Ammon's horn (tissue), 1 donor: ENCODE measurements at places on chromosomes 4 and X.

DNA sequence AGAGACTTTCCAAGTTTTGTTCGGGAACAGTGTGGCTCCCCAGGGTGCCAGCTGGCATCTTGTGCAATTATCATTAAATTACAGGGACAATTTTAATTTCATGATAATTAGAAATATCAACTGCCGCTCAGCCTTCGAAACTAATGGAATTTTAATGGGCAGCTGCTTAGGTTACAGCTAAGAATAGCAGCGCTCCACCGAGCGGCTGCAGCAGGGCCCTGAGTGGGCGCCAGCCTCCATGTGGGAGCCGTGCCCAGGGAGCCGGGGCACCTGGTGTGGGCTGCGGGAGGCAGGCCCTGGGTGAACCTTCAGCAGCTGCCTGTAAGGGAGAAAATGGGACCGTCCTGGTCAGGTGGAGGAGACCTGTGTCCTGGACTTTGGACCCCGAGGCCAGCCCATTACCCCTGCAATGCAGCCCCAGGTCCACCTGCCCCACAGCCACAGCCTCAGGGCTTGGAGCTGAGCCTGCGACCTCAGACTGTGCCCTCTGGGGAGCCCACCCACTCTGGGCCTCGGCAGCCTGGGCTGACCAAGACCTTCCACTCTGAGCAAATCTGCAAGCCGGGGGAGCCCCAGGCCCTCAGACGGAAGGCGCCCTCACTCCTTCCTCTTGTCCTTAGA lies 21.1 kb downstream of the MSANTD1 start:
- no peak for DNase-seq

GRCh38 chrX:55026143-55026542 lies 4.6 kb downstream of the ALAS2 start:
- no peak for DNase-seq

DNA sequence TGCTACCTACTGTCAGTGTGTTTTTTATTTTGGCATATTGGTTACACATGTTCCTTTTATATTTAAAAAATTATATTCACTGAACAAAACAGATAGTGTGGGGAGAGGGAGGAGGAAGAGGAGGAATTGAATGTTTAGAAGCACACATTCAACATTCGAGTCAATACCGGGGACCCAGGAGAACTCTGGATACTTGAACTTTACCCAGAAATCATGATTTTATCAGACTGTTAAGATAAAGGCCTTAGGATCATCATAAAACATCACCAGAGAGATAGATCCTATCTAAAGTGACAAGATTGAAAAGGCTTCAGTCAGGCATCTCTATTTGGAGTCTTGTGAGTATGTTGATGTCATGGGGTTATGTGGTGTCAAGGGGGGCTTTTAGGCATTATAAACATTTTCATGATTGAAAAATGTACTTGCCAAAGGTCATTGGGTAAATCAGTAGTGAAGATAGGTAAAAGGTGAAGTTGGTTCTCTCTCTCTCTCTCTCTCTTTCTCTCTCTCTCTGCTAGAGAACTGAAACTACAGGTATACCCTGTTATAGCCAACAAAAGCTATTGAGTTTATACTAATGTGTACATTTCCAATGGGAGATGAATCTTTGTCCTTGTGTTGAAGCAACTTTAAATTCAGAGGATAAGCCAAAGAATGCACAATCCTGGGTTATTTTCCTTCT lies 16.9 kb upstream of the RGN start:
- DNase-seq = no peak

DNA sequence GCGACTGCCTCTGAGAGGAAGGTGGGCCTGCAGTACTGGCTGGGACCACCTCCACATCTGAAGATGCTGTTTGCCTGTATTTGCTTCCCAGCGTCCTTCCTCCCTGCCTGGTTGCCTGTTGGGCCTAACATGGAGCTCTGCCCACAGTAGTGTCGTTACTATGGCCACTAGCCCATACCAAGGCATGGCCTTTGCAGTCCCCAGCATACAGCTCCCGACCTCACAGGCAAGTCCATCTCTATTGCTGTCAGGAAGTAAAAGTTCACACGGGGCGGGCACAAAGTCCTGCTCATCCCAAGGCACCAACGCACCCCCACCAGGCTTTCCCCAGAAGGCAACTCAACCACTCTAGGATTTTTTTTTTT lies 71.6 kb downstream of the MAML3 start:
- DNase-seq = no peak

DNA sequence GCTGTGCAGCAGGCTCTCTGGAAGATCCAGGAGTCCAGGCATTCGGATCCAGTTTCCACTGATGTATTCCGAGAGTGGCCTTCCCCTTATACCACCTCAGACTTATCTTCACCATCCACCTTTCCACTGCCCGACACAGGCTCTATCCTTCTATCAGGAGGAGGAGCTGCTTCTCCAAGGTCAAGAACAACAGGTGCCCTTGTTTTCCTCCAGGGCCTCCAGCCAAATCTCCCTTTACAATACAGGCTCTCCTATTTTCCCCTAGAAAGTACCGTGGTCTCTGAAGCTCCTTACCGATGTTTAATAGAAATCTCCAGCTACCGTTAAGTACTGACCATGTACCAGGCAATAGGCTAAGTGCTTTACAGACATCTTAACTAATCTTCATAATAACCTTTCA lies 61.3 kb downstream of the AFAP1 start:
- DNase-seq = no peak

- DNase-seq = peak; percentile 50
These were observed 9.9 kb upstream of the ANAPC4 start for GRCh38 chr4:25367004-25367621.

DNA sequence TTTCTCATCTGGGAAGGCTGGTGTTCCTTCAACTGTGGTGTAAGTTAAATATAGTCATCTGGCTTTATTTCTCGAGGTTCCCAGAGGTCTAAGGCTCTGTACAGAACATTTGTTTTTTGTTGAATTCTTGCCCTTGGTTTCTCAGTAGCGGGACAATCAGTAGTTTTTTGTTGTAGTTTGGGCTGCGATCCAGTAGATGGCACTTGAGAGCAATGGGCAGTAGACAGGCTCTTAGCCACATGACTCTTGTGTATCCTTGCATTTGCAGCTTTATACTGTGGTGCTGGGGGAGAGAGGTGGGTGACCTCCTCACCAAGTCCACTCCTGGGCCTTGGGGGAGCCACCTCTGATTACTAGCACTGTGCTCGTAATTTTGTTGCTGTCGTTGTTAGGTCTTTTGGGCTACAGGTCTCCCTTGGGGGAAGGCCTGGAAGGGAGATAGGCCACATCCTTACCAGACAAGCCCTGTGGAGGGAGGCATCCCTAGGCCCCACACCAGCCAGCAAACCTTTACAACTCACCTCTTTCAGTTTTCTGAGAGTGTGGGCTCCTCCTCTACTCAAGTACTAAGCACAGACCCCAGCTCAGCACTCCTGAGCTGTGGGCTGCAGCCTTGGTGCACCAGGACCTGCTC lies 8.1 kb downstream of the ETDB start:
- DNase-seq = peak; percentile 19

DNA sequence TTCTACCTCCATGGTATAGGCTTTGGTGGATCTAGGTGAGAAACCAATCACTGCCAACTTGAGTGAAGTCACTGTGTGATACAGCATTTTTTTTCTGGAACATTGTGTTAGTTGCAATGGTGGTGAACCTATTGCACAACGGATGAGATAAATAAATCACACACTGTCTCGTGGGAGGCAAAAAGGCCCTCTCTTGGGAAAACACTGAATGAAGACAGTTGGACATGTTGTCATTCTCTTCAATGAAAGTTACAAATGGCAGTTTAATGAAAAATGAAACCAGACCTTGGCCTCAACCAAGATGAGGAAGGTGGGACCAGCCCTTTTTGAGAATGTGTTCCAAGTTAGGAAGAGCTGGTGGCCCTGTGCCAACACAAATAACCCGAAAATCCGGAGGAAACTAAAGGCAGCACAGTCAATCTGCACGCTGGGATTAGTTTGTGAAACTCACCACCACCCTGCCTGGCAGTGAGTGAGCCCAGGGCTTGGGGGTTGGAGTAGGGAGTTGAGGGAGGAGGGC lies 5.4 kb upstream of the ADGRG2 start:
- peak; percentile 6 for DNase-seq

- no peak for DNase-seq
These were observed 184.5 kb downstream of the CPEB2 start for GRCh38 chr4:15186806-15187205.

DNA sequence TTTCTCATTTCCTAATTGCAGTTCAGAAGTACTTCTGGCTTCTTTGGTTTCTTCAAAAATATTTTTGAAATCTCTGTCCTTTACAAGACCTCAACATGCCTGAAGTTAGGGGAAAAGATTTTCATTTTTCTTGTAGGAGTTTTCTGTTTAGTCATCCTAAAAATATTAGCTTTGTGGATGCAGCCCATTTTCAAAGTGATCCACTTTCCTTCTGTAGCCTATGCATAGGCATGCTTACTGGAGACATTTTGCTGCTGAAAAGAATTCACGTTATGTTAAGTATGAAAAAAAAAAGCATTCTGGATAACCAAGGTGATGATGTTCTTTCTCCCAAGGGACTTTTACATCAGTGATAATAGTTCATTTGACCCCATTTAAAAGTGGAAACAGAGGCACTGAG lies 245.6 kb downstream of the THOC2 start:
- DNase-seq = no peak

DNA sequence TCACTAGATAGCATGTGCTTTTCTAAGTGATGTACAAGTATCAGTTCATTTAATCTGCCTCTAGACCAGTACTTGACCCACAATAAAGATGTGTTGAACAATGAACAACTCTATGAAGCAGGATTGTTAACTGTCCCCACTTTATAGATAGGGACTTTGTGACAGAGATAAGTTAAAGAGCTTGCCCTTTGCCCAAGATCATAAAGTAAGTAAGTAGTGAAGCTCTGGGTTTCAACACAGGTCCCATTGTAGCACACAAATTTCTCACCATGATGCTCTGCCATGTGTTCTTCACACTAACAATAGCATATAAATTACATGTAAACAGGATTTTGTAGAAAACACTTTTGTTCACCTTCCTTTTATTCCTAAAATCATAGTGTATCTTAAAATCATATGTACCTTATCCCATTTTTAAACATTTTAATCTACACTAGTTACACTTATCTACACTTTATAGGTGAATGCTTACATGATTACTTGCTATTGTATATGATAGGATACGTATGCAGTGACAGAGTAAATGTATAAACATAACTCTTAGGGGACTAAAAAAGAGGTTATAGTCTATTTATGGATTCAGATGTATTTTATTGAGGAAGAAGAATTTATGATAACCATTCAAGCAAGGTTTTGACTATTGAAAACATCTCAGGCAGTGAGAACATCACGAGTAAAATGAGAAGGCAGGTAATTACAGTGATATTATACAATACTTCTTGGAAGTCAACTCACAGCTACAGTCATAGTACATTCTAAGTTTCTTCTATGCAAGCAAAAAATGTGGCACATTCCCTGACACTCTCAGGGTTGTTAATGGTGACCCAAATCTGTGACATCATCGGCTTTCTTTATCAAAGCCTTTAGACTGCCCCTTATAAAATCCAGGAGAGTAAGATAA lies 2275.1 kb downstream of the PCDH7 start:
- DNase-seq = no peak

GRCh38 chrX:67601771-67602170 lies 58.0 kb downstream of the AR start:
- DNase-seq = no peak

DNA sequence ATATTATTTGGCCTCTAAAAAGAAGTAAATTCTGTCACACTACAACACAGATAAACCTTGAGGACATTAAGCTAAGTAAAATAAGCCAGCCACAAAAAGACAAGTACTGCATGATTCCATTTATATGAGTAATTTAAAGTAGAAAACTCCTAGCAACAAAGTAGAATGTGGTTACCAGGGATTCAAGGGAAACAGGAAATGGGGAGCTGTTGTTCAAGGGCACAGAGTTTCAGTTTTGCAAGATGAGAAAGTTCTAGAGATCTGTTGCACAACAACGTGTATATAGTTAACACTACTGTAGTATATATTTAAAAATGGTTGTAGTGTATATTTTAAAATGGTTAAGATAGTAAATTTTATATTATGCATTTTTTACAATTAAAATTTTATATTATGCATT lies 25.4 kb downstream of the SEC31A start:
- no peak for DNase-seq

DNA sequence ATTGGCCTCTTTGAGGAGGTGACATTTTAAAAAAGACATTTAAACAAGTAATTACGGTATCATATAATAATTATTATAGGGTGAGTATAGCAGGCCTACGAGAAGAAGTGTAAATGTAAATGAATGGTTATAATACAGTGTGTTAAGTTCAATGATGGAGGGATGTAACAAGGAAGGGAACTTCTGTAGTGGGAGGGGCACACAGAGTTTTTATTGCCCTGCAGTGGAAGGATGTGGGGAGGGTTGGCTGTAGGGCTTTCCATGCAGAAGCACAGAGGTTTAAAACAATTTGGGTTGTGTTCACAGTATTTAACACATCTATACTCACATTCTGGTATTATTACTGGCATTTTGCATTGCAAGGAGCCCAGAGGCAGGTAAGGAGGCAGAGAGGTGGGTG lies 41.1 kb downstream of the AFF1 start:
- DNase-seq = no peak

- peak; percentile 72 for DNase-seq
These were observed 45.8 kb downstream of the SLC39A8 start for GRCh38 chr4:102299354-102300107.

DNA sequence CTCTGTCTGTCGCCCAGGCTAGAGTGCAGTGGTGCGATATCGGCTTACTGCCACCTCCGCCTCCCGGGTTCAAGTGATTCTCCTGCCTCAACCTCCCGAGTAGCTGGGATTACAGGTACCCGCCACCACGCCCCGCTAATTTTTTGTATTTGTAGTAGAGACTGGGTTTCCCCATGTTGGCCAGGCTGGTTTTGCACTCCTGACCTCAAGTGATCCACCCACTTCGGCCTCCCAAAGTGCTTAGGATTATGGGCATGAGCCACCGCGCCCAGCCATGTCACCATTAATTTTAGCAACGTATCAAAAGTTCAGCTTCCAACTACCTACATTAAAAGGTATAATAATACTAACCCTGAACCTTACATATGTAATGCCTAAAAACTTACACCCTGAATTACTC lies 940 bp upstream of the UTP3 start:
- DNase-seq = peak; percentile 11

GRCh38 chrX:130704053-130705038 lies 198.7 kb downstream of the ENOX2 start:
- no peak for DNase-seq

DNA sequence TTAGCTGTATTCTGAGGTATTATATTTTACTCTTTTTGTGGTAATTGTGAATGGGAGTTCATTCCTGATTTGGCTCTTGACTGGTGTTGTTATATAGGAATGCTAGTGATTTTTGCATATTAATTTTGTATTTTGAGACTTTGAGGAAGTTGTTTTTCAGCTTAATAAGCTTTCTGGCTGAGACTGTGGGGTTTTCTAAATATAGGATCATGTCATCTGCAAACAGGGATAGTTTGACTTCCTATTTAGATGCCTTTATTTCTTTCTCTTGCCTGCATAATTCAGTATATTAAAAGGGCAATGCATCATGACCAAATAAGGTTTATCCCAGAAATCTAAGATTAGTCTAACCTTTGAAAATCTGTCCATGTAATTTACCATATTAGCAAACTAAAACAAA lies 44.7 kb upstream of the EPGN start:
- DNase-seq = no peak
